Gastroesophageal sphincter (tissue), 4 donors: ENCODE measurements at places on chromosomes 13 and 19. TPM values are rescaled to one million over a fixed set of nuclear protein-coding genes. Genes with fewer than 3 reads are reported as not detected.

GRCh38 chr13:27617881-27618321, 2.4 kb downstream of the LNX2 start:
- ATAC-seq = no peak

WDR62 gene
- 0.62 TPM for total RNA-seq

JUNB gene
- 614 TPM for total RNA-seq

SPHK2 gene
- 14.1 TPM for total RNA-seq

DNA sequence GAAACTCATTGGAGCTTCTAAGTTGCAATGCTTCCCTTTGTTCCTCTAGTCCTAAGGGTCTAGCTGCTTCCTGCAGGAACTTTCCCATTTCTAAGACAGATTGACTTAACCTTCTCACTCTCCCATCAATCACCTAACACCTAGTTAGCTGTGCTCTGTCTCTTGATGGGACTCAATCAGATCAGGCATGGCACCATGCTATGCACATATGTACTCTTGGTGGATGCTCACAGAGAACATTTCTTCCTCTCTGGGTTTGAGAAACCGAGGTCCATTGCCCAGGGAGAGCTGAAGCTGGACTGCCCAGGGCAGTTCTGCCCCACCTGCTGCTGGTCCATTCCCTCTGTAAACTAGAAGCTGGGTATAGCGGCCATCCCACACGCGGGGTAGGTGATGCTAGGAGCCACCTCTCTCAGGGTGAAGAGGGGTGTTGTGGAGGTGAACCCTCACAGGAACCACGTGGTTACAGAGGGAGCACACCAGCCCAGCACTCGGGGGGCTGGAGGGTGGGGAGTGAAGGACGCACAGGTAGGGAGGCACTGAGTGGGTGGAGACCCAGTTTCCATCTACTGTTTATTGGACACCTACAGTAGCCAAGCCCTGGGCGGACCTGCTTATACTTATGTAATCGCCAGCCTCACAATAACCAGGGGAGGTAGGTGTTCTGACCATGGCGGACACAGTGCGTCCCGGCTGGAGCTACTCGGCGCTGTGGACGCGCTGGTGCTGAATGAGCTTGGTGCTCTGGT, 3.1 kb upstream of the UBE2M start:
- no peak for ATAC-seq

DNA sequence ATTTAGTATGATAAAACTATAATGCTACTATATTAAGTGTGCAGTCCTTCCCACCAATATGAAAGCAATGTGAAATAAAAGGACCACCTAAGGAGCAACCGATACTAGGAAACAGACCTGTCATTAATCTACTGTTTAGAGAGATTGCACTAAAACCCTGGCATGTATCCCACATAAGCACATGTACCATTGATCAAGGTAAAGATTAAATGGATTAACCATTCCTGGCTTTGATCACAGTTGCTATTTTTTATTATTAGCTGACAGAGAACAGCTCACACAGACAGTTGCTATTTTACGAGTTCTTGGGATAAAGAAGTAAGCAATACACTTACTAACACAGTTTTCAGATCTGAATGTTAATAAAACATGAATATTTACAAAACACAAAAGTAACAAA, 57.7 kb upstream of the ZDHHC20 start:
- ATAC-seq = no peak
